ENCODE measurements at places on chromosomes 3 and 15.

DNA sequence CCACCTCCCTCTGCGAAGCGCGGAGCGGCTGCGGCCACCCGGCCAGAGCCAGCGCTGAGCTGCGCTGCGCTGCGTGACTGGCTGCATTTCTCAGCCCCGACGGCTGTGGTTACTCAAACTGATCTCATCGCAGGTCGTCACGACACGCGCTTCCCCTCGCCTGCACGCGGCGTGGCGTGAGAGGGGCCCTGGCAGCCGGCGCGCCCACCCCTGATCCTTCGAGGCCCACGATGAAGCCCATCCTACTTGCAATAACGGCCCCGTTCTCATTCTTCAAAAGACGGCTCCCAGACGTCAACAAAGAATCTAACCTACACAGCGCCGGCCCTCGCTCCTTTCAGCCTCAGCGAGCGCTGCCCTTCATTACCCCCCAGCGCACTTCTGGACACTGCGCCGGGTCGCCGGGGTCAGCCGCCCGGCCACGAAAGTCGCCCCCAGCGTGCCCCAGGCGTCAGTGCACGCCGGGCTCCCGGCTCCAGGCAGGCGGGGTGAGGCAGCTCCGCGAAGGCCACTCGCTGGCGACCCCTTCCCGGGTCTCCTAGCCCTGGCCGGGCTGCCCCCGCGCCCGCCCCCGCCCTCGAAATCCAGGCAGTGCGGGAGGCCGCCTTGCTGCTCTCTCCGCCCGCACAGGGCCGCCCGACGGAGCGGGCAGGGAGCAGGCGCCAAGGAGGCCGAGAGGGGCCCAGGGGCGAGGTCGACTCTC lies 9.9 kb upstream of the LEKR1 start:
- peak; percentile 51 for DNase-seq

DNA sequence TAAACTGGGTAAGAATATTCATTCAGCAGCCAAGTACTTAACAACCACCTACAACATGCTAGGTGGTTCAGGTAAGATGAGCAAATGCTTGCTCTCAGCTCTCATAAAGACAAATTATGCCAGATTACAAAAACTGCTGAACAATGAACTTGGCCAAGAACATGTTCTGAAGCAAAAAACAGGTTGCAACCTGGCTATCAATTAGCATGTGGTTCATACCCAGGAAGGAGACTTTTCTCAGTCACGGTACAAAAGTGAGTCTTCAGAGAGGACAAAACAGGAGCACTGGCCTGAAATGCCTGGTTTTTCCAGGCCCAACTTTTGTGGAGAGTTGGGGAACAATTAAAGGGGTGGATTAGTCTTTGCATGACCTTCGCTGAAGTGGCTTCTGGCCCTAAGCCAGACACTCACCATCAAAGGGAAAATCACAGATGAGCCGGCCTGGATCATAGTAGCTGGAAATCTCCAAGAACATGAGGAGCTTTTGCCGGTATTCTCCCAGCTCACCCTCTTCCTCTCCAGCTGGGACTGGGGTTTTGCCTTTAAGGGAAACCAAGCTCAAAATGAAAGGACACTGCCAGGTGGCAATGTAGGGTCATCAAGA lies 7.6 kb upstream of the PLA2G4F start:
- no peak for DNase-seq

- DNase-seq = no peak
Observed at GRCh38 chr3:72855001-72855400, 6.8 kb upstream of the SHQ1 start.

GRCh38 chr15:65211482-65211982 lies 259 bp upstream of the CILP start:
- no peak for DNase-seq

DNA sequence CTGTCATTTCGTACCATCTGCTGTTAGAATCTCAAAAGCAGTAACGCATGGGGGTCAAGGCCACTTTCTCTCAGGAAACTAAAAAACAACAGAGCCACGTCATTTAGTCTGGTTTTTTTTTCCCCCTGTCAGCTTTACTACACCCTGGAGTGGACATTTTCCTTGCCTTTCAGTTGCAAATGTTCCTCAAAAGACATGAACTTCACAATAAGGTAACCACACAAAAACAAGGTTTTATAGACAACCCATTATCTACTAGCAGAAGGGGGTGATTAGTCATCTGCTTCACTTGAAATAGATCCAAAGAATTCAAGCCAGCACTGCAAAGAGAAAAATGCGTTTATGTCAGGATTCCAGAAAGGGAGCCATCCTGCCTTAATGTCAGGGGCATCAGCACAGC lies 171.8 kb upstream of the CDIN1 start:
- DNase-seq = no peak

DNA sequence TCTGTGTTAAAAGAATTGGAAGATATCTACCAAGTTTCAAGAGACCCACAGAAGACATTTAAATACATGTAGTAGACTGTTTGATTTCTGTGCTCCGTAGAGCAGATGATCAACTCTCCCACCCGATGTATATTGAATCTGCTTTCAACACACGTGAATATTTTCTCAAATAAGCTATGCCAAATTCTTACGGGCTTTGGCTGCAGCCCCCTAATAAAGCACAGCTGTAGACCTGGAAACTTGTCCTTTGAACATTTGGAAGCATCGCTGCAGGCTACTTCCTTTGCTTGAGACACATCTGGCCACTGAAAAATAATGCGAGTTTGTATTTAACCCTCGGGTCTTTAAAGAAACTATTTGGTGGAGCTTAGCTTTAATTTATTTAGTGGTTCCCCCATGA lies 98.3 kb upstream of the SELENOK start:
- DNase-seq = no peak

- no peak for DNase-seq
Observed at GRCh38 chr15:97014001-97014400, 683.5 kb downstream of the NR2F2 start.

- DNase-seq = no peak
Observed at GRCh38 chr3:11134794-11135193, 19.5 kb upstream of the HRH1 start.

DNA sequence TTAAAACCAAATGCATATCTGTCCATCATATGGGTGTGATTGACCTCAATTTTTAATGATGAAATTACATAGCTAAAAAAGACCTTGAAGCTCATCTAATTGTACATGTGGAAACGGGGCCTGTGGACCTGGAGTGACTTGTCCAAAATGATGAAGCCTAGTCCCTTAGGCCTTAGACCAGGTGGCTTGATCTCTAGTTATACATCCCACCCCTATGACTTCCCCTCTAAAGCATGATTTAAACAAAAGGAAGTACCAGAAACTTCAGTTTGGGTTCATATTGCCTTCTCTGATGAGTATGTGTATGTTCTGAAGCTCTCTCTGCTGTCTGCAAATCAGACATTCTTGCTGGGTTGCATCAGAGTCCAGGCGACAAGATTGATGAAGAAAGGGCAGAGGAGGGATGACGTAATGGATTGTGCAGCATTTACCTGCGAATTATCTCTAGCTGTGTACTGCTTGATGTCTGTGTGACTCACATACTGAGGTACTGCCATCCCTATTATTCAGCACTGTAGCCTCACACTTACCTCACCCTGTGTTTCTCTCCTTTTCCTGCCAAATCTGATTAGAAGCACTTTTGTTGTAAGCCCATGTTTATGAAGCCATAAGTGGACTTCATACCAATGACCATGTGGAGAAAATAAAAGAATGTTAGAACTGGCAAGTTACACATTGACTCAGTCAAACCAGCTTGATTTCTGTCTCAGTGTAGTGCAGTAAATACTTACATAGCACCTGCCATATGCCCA lies 111.5 kb downstream of the FILIP1L start:
- no peak for DNase-seq

DNA sequence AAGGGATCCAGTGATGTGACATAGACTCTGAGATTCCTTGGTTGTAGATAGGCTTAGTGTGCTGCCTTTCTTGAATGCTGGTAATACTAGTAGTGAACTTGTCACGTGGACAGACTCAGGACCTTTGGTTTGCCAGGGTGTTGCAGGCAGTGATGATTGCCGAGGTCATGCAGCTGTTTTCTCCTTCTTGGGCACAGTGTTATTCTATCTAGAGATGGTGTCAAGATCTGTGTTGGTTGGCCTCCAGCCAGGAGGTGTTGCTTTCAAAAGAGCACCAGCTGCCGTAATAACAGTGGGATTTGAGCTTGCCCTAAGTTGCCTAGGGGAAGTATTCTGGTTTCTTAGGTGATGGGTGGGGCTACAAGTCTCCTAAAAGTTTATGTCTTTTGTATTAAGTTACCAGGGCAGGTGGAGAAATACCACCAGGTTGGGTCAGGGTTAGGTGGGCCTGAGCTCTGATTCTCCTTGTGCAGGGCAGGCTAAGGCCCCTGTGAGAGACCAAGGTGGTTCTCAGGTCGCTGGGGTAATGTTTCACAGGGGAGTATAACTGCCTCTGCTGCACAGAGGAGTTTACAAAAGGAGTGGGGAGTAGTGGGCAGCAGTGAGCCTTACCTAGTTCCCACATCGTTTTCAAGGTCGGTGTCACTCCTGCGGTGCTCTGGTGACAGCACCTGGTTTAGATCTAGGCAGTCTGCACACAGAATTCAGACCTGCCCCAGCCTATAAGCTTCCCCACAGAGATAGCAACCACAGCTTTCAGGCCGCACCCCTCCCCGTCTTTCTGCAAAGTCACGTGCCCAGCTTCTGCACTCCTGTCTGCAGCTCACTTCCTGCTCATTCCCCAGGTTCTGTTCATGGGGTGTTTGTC lies 350.3 kb downstream of the DOCK3 start:
- peak; percentile 66 for DNase-seq

GRCh38 chr3:124887177-124887931 lies at the start of gene ITGB5:
TSS of gene ITGB5 (minus strand) at chr3:124887365. CDS start at chr3:124887000, 365 bp downstream.
- DNase-seq = peak; percentile 57

GRCh38 chr3:127784865-127785710 lies 37.2 kb downstream of the MGLL start:
- no peak for DNase-seq

- DNase-seq = no peak
Observed at GRCh38 chr3:66370179-66370578, 130.6 kb downstream of the LRIG1 start.

DNA sequence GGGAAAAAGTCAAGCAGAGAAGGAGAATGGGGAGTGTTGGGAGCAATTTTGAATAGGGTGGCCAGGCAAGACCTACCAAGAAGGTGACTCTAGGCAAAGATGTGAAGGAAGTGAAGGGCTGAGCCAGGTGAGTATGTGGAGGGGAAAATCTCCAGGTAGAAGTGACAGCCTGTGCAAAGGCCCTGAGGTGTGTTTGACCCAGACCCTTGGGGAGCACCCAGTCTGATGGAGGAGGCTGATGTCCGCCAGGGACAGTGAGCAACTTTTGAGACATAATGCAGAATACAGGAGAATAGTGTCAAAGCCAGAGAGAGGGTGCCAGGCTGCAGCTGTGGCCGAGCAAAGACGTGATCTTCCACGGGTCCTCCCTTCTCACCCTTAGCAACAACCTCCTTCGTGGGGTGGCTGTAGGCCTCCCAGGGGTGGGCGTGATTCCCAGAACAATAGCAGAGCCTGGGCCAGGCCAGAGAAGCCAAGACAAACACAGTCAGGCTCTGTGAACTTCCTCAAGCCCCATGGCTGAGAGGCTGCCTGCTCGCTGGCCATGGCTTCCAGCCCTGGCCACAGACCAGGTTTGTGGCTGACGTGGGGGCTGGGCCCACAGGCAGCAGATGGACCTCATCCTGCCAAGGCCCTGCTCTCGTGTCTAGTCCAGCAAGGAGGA lies 58.1 kb downstream of the SLC6A6 start:
- no peak for DNase-seq

GRCh38 chr15:37425541-37425940 lies 325.2 kb upstream of the MEIS2 start:
- no peak for DNase-seq

DNA sequence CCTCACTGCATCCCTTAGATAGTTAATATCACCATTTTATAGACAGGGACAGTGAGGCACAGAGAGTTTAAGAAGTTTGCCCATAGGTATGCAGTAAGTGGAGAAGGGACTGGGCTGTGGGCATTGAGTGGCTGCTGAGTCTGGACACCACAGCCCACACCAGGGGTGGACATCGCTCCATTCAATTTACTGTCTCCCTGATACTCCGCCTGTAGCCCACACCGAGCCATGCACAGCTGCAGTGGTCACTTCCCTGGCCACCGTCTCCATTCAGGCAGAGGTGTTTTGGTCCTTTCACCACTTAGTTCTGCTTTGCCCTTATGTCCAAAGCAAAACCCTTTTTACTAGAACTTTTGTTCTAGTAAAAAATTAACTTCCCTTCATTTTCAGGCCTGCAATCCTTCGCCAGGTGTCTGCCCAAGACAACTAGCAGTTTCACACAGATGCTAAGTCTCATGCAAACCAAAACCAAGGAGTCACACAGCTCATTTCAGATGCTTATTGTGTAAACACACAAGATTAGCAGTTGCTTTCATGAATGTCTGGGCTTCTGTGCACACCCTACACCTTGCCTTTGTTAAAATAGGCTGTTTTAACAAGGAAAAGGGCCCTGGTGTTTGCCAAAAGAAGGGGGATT lies 30.1 kb downstream of the ZNF35 start:
- no peak for DNase-seq

- DNase-seq = no peak
Observed at GRCh38 chr3:167851171-167851570, 115.7 kb downstream of the SERPINI1 start.

DNA sequence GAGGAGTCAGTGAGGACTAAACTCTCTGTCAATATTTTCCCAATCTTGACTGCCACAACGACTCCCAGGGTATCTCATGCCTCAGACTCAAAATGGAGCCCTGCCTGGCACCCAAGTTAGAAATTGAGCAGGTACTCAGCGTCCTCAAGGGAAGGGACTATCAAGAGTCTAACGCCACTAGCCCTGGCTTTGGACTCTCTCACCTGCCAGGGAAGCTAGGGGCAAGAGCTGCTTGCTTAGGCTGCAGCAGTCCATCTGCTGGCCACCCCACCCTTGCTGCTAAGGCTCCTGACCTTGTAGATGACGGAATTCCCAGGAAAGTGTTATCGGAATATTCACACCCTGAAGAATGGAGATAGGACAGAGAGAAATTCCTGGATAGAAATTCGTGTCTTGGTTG lies 33.0 kb downstream of the ZIC4 start:
- no peak for DNase-seq

GRCh38 chr15:48175126-48175525 lies 3.0 kb downstream of the MYEF2 start:
- DNase-seq = no peak

GRCh38 chr3:149495581-149496125 lies 21.2 kb downstream of the TM4SF4 start:
- no peak for DNase-seq

DNA sequence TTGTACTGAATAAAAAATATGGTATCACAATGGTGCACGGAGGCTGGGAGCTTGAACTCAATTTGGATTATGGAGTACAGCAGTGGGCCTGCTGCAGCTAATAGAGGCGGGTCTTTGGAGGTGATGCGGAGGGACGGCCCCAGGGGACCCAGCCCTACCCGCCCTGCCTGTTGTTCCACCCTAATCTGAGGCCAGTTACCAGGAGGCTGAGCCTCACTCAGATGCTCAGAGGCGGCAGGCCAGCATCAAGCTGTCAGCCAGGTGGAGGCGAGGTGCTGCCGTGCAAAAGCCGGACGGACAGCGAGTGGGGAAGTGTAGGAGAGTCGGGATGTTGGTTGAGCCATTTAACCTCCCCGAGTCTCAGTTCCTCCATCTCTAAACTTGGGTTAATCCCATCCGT lies 218.5 kb upstream of the RGMA start:
- no peak for DNase-seq

All from activated naive CD4-positive, alpha-beta T cell treated with anti-CD3 and anti-CD28 coated beads, Interleukin-2, amount 50 U/mL, for 72 hours (primary cell).